ENCODE measurements at places on chromosomes 6 and 20.

- DNase-seq = no peak
These were observed 368.9 kb downstream of the LAMA2 start for GRCh38 chr6:129251669-129252376.

- no peak for DNase-seq
These were observed 53.6 kb upstream of the SIRPA start for GRCh38 chr20:1841554-1842140.

DNA sequence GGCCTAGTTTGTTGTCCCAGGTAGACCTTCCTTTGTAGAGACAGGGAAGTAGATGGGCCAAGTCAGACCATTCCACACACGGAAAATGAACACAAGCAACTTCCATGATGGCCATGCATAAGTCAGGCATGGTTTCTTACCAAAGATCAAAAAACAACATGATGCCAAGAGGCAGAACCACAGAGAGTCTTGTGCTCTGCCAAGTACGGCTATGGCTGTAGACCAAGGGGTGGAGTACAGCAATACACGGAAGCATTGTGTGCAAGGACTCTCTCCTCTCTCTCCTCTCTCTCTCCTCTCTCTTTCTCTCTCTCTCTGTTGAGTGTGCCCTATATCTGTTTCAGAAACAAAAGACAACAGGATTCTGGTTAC is 4.8 kb upstream of the DUSP22 start:
- DNase-seq = no peak

GRCh38 chr20:58875541-58876134 is 23.1 kb downstream of the GNAS start:
- DNase-seq = no peak

DNA sequence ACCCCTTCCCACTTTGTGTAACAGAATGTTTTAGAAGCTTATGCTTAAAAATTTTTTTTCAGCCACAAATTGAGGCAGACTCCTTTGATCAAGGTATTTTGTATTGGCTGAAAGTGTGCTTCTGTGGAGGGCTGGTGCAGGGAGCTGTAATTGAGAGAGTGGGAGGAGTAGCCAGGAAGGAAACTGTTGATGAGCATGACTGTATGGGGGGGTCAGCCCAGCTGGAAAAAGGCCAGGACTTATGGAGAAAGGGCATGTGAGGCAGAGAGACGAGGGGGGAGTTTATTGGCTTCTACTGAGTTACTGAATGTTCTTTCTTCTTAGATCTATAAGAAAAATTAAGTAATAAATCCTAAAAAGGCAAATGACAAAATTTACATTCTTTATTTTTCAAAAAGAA is 13.4 kb downstream of the RFPL4B start:
- no peak for DNase-seq

DNA sequence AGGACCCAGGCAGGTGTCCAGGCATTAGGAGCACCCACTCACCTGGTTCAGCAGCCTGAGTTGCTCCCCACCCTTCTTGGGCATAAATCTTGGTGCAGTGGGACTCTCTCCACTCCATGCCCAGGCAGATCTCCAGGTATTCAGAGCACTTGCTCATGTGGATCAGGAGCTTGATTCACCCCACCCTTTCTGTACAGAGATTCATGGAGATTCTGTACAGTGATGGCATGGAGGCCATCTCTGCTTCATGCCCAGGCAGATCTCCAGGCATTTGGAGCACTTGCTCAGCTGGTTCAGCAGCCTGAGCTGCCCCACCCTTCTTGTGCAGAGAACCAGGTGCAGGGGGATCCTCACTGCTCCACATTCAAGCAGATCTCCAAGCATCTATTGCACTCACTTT is 44.1 kb downstream of the BEND6 start:
- no peak for DNase-seq

DNA sequence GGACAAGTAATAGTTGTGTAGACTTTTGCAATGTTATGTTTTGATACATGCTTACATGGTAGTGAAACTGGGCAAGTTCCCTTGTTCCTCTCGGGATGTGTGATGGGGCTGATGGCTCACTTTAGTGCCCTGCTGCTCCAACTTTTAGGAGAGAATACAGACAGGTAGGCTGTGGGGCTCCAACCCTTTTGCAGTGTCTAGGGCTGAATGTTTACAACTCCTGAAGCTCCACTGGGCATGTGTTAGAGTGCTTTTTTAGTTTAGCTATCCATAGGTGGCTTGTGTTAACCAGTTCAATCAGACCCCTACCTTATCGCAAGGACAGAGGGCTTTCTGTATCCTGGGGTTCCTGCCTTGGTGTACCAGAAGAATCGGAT is 33.8 kb downstream of the SERPINB6 start:
- no peak for DNase-seq

DNA sequence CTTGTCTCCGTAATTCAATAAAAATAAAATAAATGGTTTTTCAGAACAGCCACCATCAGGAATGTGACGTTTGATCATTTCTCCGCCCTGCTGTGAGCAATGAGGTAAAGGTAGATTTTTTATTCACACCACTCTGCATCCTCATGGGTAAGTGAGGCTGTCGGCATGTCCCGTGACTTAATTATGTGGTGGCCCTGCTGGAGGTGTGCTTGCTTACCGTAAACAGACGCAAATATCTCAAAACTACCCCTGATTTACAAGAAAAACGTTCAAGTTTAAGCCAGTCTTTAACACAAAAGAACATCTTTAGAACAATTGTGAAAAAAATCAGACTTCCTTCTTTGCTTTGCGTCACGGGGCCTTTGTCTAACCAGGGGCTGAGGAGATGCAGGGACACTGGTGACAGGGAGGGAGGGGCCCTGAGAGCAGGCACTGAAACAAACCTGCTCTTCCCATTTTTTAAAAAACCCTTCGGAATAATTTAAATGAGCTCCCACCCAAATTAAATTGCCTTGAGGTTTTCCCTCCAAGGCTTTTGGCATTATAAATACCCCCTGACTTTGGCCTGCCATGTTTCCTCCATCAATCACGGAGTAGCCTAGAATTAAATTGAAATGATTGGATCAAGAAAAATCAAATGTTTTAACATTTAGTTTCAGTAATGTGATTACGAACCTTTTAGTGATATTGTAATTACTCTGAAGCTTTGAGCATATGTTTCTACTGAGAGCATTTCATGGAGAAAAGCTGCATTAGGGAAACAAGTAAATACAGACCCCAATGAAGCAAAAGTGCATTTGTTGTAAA is 13.4 kb downstream of the PRKN start:
- no peak for DNase-seq

GRCh38 chr6:33508935-33509926 is 54.9 kb downstream of the ZBTB9 start:
- no peak for DNase-seq

DNA sequence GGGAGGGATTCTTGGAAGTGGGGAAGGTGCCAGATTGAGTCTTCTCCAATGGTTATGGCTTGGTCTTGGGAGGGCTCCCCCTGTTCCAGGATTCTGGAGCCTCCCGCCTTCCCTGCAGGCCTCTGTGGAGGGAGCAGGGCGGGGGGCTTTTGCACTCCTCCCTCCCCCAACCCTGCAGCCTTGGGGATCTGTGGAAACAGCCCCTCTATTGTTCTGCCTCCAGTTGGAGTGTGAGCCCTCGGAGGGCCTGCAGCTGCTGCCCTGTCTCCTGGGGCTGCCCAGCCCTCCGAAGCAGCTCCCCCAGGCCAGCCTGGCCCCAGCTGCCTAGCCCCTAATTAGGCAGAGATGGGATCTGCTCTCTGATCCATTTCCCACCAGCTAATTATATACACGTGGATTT is 14.7 kb downstream of the FAM110A start:
- DNase-seq = no peak

DNA sequence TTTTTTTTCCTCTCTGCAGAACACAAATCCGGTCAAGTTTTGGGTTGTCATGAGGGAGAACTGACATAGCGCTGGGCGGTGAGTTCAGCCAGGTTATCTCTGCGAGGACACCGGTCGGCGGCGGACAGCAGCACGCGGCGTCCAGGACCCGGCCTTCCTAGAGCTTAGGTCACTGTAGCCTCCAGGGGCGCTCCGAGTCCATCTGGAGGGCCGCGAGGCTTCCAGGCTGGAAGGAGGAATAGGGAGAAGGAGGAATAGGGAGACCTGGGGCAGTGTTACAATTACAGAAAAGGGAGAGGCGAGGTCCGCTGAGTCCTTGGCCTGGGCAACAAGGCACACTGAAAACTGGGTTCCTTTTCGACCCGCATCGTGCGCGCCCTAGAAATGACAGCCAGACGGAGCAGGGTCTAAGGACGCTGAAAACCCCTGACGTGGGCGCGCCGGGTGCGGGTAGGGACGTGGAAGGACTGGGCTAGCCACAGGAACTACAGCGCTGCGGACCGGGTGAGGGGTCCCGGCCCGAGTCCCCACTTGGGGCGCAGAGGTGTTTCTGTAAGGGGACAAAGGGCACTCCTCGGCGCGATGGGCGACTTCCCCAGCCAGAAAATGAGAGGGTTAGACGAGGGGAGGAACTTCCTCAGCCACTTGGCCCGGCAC is 536 bp upstream of the FNDC1 start:
- DNase-seq = no peak

- no peak for DNase-seq
These were observed 16.6 kb upstream of the FBXO9 start for GRCh38 chr6:53048431-53049195.

- DNase-seq = no peak
These were observed 304.6 kb downstream of the CDH4 start for GRCh38 chr20:61556673-61557072.

GRCh38 chr6:16800942-16801341 is 39.7 kb upstream of the ATXN1 start:
- DNase-seq = no peak

GRCh38 chr6:23319582-23319981 is 750.2 kb downstream of the HDGFL1 start:
- DNase-seq = no peak

- no peak for DNase-seq
These were observed 42.8 kb downstream of the MMS22L start for GRCh38 chr6:97240222-97240621.

- DNase-seq = no peak
These were observed 434 bp downstream of the ZKSCAN4 start for GRCh38 chr6:28251661-28252008.
